ENCODE measurements at places on chromosomes 3 and 15.

GRCh38 chr3:33789183-33789954 is 9.1 kb upstream of the PDCD6IP start:
- DNase-seq: no peak

DNA sequence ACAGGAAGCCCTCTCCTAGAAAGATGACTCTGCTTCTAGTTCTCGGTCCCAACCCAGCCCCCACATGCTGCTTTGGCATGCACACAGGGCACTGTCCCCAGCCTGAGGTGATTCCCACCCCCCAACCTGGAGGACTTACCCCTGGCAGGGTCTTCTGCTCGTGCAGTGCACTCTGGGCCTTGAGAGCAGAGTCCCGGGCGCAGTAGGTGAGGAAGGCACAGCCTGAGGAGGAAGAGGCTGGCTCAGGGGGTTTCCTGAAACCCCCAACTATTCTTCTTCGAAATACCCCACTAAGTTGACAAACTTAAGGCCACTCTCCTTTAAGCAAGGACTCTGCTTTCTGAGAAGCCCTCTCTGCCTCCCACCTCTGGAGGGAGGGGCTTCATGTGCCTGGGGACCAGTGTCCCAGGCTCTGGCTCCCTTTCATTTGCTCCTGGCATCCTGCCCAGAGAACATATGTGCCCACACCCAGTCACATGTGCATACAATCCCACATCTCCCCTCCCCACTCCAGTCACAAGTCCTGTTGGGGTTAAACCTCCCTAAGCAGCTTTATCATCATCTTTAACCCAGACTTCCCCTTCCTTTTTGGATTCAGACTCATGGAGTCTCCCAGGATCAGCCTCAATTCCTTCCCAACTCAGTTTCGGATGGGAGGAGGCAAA is 4.1 kb downstream of the CELF6 start:
- no peak for DNase-seq

DNA sequence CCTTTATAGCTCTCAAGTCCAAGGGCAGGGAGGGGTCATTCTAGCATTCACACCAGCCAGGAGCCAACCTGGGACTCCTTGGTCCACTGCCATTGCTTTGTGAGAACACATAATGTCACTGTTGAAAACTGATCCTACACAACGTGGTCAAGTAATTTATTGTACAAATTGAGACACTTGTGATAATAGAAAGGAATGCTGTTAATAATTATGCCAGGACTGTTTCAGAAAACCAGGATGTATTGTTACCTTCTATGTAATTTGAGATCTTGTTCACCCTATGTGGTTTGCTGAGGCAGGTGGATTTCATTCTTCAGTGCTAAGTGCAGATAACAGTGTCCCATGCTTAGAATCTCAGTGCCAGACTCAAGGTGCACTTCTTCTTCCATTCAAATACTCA is 33.3 kb downstream of the TMCO5A start:
- DNase-seq: no peak

DNA sequence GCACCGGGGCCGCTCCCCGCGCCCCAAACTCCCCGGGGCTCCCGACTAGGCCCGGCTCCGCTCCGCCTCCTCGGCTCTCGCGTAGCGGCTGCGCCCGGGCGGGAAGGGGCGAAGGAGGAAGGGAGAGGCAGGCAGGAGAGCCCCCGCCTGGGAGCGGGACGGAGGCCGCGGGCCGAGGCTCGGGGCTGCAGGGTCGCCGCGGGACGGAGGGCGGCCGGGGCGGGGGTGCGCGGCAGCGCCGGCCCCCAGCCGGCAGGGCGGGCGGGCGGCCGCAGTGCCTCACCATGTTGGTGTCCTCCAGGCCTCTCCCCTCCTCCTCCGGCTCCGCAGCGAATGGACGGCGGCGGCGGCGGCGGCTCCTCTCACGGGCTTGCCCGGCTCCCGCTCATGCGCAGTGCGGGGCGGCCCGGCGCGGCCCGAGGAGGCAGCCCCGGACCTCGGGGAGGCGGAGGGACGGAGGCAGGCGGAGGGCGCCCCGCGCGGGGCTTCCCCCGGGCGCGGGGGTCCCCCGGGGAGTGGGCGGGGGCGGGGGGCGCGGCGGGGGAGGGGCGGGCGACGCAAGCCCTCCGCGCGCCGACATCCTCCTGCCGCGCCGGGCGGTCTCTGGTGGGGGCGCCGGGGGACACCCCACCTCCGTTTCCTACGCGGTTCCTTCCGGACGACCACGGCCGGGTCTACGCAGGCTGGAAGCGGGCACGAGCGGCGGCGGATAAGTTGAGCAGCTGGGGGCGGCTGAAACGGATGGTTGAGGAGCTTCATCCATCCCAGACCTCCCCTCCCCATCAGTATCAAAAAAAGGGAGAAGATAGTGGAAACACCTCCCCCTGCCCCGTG is at the start of gene DCUN1D1:
Gene DCUN1D1 (minus strand): TSS at position 335 of the 834 bp plus-strand sequence. CDS start 49 bp downstream, at position 286.
- DNase-seq: peak; percentile 86
